ENCODE measurements at places on chromosomes 11 and 22.

DNA sequence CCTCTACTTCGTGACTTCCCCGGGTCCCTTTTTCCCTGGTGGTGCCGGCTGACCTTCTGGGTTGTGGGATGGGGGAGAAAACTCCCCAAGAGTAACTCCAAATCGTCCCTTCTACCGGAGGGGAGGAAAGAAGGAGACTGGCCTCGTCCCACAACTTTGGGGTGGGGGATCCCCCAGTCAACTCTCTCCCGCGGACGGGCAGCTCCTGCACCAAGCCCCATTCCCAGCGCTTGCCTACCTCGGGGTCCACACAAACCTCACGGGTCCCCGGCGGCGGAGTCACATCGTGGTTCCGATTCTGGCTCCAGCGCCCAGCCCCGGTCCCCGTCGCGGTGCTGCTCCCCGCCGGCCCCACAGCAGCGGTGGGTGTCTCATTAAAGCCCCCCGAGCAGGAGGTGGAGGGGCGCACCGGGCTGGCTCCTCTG, 317 bp downstream of the BDNF start:
- no peak for DNase-seq

GRCh38 chr11:3087821-3088800, 30.9 kb upstream of the CARS1 start:
- no peak for DNase-seq

GRCh38 chr11:19597206-19597605, 115.4 kb upstream of the NAV2 start:
- no peak for DNase-seq

GRCh38 chr11:2298795-2299761, 2.6 kb downstream of the C11orf21 start:
- no peak for DNase-seq

GRCh38 chr11:112589155-112589554, 328.5 kb upstream of the PLET1 start:
- DNase-seq = no peak

GRCh38 chr22:28914201-28914600, 30.8 kb downstream of the ZNRF3 start:
- DNase-seq = no peak

GRCh38 chr22:30219049-30219654, 27.4 kb downstream of the LIF start:
- DNase-seq = no peak

- DNase-seq = no peak
Observed at GRCh38 chr11:37946155-37946766, 1348.2 kb upstream of the RAG2 start.

DNA sequence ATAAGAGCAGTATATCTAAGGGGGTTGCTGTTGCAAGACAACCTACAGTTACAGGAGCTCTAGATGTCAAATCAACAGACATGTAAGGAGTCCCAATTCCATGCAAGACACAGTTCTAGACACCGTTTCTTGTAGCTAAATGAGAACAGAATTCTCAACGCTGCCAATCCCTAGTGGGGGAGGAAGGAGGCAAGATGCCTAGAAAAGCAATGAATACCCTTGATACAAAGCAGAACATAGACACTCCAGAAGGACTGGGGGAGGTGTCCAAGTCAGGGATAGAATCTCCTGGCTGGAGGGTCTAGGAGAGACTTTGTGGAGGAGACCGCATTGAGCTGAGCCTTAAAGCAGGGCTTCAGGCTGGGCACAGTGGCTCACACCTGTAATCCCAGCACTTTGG, 280.2 kb downstream of the BUD13 start:
- no peak for DNase-seq

DNA sequence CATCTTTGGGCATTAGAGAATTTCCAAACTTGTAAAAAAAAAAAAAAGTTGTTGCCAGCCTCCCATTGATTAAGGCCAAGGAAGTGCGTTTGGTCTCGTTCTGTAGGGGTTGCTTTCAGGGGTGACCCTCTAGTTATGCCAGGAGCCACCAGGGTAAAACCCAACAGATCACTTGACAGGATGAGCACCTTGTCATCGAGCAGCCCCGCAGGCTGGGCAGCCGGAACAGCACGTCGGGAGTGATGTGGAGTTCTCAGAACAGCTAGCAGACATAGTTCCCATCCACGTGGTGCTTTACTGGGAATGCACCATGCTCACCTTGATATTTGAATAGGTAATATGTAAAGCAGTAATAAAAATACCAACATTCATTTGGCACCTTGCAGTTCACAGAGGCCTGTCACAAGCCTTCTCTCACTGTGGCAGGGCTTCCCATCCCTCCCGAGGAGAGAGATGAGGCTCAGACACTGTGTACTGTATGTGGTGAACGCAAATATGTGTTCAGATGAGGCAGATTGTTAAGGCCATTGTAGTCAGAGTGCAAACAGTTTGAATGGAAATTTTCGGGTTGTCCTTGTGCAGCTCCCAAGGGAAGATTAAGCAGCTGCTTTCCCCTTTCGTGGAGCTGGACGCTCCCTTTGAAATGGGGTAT, 70.9 kb upstream of the SORL1-AS1 start:
- no peak for DNase-seq

DNA sequence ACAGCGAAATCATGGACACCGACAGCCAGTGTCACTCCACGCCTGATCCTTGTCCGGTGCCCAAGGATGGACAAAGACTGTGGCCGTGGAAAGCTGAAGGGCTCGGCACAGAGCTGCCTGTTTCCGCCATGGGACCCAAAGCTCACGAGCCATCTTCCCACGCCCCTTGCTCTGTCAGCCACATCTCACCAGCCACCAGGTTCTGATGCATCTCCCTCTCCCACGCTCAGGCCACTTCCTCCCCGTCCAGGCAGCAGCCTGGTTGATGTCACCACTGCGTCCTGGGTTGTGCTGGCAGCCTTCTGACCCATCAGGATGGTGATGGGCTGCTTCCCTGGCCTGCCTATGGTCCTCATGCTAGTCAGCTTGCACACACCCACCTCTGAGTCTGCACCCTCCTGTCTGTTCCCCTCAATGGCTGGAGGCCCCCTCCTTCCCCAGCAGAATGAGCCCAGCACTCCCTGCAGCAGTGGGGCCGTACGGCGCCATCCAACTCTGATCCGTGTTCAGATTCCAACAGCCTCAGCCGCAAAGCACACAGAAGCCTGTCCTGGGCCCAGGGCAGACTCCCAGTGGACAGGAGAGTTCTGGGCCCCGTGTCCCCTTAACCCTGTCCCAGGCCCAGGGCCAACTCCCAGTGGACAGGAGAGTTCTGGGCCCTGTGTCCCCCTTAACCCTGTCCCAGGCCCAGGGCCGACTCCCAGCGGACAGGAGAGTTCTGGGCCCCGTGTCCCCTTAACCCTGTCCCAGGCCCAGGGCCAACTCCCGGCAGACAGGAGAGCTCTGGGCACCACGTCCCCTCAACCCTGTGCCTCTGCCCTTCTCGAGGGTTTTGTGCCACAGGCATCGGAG, 259.5 kb downstream of the BRD1 start:
- no peak for DNase-seq

GRCh38 chr22:41288245-41288946, 2.4 kb upstream of the RANGAP1 start:
- DNase-seq = no peak

DNA sequence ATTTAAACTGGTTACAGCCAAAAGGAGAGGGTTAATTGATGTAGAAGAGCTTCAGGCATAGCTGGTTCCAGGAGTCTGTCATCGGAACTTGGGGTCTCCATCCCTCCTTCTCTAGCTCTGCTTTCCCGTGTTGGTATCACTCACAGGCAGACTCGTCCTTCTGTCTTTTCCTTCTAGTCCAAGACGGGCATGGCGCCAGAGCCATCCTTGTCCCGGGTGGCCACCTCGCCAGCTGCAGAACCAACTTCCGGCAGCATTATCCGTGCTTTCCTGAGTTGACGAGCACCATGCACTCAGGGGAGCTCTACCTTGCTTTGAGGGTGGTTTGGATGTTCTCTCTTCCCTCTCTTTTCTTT, 14.7 kb downstream of the LINC01488 start:
- DNase-seq = no peak

GRCh38 chr11:111460856-111461255, 51.3 kb downstream of the BTG4 start:
- DNase-seq = no peak

DNA sequence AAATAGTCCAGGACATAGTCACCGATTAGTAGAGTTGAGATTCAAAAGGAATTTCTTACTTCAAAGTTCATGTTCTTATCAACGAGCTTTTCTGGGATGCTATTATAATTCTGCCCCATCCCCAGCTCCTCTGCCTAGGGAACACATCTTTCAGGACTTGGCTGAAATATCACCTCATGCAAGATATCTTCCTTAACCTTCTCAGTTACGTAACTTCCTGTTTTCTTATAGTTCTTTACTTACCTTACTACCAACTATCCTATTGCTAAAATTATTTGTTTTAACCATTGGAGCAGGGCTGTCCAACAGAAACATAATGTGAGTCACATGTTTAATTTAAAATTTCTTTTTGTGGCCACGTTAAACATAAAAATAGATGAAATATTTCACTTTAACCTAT, 2.3 kb downstream of the NARS2 start:
- no peak for DNase-seq

DNA sequence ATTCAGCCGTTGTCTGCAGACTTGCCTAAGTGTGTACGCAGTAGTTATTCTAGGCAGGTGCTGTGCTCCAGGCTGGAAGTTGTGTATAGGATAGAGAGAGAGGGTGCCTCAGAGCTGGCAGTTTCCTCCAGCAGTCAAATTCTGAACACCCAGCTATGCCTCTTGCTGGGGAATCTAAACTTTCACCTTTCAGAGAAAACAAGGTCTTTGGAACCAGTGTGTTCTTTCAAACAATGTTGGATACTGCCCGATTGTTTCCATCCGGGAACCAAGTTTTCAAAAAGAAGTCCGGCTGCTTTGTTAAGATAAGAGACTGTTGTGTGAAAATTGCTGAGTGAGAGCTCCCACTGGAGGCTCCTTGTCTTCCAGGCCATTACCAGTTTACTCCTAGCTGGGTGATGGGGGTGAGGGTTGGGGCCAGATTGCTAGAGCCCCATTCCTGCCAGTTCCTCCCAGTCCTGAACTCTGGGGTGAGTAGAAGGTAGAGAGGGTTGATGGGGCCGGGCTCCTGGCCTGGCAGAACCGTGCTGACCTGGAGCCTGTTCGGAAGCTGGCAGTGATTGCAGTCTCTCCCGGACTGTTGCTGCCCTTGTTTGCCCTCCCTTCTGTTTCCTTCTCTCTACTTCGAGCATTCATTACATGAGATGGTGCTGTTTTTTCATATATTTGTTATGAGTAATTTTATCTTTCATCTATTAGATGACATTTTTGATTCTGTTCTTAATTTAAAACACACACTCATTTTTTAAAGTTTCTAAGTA, 150.2 kb downstream of the TEAD1 start:
- DNase-seq = no peak

DNA sequence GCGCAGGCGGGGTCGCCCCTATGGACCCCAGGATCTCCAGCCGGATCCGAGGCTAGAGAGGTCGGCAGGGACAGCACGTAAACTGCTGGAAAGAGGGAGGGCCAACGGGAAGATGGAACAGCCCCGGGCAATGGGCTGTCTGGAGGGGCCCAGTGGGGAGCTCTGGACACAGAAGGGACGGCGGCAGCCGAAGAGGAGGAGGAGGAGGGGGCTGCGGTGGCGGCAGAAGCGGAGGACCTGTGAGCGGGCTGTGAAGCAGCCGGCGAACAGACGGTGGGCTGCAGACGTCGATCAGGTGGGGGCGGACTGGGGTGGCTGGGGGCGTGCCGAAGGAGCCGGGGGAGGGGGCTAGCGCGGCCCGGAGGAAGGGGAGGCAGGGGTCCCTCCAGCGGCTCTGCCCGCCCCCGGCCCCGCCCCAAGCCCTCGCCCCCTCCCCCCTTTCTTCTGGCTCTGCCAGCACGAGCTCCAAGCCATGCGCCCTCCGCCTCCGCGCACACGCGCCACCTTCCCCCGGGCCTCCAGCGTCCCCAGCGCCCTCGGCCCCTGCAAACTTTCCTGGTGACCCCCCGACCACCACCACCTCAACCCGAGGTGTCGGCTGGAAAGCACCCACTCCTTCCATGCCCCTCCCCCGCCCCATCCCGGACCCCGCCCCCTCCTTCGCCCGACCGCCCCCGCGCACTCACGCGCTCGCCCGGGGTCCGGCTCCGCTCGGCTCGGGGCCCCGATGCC, 432 bp downstream of the TNKS1BP1 start:
- no peak for DNase-seq

DNA sequence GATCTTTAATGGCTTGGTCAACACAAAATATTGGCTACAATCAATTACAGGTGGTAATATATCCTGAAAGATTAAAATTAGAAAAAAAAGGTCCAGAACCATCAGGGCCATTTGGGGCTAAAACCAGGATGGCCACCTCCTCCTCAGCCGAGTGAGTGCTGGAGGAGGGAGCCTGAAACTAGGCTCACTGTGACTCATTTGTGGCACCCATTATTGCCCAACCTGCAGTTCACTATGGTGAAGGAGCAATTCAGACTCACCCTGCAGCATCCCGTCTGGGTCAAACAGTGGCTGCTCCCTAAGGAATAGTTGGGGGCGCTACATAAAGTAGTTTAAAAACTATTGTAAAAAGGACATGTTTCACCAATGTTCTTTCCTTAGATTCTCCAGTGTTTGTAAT, 60.7 kb downstream of the GLYATL1 start:
- no peak for DNase-seq

- DNase-seq = no peak
Observed at GRCh38 chr11:2233693-2234455, 36.5 kb downstream of the ASCL2 start.

DNA sequence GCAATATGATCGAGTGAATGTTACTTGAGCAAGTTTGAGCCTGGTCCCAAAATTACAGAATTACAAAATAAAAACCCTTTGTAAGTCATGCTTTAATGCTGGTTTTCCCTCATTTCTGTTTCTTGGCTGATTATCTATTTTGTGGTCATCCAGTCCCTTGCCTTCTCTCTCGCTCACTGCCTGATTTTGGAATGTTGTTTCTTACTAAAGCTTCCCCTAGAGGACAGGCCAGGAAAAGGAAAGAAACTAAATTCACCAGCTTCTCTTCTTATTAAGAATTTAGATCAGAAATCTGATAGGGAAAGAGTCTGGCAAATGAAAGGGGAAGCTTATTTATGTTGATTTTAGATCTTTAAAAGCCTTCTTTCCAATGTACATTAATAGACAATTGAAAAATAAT, 16.6 kb upstream of the BDNF start:
- DNase-seq = no peak

DNA sequence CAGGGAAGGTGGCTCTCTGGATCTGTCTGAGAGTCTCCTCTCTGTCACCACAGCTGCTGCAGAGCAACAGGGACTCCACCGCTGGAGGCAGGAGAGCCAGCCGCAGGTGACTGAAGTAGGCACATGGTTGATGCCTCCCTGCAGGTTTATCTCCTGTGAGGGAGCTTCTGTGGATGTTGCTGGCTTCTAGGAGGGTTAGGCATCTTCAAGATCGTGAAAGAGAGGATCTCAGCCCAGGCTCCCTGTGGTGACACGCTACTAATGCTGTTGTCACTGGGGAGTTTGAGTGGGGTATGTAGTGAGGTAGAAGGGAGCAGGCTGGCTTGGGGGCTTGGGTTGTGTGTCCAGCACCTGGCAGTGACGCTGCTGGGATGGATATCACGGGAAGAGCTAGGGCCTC, 34.1 kb downstream of the DAGLA start:
- no peak for DNase-seq

GRCh38 chr11:28799316-28799715, 691.1 kb downstream of the METTL15 start:
- no peak for DNase-seq

Measured in activated gamma-delta T cell (primary cell).